GM12892 (cell line): ENCODE measurements at places on chromosomes 1 and 21.

- DNase-seq: no peak
These were observed 4.8 kb downstream of the GNG4 start for GRCh38 chr1:235644693-235645305.

DNA sequence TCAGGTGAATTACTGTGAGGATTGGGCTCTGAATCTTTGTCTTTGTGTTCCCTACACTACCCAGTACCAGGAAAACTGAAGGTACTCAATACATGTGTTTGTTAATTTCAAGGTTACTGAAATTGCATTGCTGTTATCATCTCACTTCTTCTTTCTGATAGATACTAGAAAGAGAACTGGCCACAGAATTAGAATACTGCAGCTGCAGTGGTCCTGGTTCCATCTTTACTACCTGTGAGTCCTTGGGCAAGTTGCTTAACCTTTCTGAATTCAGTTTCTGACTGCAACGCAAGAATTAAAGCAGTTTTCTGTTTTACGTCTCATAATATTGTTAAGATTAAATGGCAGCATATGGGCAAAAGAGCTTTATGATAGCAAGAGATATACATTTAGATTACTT lies 263.5 kb downstream of the LMO4 start:
- no peak for DNase-seq

DNA sequence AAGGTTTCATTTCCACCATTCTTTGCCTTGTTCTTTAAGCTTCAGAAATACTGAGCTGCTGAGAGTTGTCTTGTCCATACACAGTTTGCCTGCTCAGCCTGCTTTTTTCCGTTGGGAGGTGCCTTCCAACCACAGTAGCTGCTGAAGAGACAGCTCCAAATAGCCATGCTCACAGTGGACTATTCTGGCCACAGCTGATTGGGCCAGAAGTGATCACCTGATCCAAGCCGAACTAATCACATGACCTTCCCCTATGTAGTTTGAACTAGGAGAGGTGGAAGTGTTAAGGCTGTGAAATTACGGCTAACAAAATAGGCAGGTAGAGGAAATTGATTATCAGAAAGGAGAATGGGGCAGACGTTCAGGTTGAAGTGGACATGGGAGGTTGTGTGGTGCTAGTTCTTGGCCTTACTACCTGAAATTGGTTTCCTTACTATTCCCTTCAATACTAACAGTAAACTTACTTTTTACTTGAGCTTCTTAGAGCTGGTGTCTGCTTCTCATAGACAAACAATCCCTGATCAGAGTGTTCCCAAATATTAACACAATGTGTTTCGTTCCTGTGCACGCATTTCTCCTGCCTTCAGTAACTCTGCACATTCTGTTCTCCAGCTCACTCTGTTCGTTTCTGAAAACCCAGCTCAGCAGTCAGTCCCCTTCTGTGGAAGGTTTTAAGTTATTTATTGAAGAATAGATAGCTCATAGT lies 136.1 kb downstream of the RWDD3 start:
- DNase-seq: no peak

- DNase-seq: no peak
These were observed 5.6 kb downstream of the SH3BP5L start for GRCh38 chr1:248820041-248820585.

DNA sequence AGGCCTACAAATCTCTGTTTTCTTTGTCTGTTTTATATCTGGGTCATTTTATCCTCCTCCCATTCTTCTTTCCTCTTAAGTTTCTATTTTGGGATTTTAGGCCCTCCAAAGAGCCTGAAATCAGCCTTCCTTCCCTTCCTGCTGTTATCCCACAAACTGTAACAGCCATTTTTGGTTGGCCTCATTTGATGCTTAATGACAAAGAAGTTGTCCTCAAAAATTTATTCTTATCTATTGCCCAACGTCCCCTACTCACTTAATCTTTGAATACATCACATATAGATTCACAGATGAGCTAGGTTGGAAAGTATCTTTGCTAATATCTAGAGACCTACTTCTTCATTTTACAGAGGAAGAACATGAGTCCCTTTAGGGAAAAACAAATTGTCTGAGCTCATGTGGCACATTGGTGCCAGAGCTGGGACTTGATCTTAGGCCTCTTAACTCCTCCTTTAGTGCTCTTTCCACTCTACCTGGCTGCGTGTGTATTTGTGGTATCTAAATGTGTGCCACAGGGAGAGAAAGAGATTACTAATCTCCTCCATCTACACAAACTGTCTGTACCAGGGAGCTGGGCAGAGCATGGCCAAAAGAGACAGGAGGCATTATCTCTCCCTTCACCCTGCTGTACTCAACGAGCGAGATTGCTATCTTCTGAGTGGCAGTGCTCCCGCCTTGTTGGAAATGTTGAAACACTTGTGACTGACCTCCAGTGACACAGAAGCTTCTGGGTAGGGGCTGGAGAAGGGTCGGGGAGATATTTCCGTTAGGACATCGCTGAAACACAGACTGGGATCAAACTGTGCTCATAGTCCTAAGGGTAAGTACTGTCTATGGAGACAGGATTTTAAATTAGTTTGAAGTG lies 30.1 kb downstream of the RHEX start:
- DNase-seq: no peak

DNA sequence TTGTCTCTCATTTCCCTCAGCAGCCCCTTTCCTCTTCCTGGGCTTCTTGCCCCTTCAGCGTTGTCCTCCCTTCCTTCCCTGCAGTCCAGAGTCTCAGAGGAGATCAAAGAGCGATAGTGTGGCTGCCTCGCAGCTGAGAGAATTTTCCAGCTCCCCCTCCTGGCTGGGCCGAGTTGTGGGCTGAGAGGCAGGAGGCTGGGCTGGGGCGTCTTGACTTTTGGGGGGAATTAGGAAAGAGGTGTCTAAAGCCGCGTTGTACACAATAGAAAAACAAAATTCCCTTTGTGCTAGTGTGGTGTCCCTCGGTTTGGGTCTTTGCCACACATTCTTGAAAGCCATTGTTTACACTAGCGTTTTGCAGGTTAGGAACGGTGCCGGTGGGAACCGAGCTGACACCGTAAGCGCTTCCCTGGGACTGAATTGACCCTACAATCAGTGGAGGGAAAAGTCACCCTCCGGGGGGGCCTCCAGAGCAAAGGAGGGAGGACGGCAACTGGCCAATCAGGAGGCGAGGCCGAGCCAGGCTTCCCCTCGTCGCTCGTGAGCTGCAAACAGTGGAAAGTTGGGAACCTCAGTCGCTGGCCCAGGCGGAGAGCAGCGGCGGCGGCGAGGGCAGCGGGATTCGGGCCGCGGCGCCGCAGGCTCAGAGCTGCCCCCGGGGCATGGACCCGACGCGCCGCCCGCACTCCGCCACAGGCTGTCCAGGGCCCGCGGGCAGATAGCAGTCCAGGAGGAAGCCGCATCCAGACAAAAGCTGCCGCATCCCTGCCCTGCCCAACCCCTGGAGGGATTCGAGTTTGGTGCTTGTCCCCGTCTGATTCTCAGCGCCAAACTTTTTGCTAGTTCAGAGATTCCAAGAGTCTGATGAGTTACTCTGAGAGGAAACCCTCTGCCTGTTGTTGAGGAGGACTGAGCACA lies at the start of gene HMCN1:
TSS of gene HMCN1 (plus strand) at position 574 of the 918 bp plus-strand sequence. CDS start 389 bp downstream, outside the sequence.
- no peak for DNase-seq

GRCh38 chr1:231039161-231040018 lies 664 bp downstream of the FAM89A start:
- peak; percentile 44 for DNase-seq

DNA sequence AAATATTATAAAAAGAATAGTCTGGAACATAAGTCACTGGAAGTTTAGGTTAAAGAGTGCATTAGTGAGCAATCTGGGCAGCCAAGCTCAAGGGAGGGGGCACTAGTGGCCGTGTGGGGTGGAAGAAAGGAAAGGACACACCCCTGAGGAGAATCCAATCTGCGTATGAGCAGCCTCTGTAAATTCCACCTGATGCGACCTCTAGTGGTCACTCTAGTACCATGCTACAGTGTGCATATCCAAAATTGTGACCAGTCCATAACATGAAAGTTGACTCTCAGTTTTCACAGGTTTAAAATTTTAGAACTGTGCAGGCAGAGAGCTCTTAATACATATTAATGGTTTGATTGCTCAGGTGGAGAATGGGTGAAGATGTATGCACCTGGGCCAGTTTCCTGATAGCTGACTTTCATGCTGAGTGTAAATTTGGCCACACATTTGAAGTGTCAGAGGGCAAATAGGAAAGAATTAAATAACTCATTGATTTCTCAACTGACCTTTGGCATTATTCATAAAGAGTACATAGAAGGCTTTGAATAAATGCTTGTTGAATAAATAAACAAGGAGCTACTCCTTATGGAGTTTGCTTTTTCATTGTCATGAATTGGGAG lies 105.9 kb upstream of the C21orf91 start:
- DNase-seq: no peak

GRCh38 chr1:222592171-222592570 lies 2.4 kb upstream of the TAF1A start:
- DNase-seq: no peak

DNA sequence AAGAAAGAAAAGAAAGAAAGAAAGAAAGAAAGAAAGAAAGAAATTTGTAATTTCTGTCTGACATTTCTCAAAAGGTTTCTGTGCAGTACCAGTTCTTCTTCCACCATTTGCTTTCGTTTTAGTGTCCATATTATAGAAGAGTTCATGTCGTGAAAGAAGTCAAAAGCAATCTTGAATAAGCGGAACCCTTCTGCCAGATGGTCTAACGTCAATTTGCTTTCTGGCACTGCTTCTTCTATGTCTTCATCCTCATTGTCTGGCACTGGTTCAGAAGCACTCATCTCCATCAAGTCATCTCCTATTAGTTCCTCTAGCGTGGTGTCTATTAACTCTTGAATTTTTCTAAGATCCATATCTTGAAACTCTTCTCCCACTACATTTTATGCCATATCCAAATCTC lies 170.0 kb upstream of the KCTD3 start:
- DNase-seq: no peak

DNA sequence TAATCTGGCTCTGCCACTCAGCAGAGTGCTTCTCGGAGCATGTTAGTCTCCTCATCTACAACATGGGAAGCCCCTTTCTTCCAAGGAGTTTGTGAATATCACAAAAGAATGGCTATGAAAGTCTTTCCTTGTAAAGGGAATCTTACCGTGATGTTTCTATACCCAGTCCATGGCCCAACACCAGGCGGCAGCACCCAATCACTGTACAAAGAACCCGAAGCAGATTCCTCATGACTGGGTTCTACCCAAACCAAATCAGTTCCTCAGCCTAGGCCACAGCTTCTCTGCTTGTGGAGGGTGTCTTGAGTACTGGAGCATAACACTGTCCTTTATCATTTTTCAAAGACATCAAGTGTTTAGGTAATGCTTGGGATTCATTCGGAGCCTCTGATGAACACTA lies 16.6 kb upstream of the SLFNL1 start:
- DNase-seq: no peak

DNA sequence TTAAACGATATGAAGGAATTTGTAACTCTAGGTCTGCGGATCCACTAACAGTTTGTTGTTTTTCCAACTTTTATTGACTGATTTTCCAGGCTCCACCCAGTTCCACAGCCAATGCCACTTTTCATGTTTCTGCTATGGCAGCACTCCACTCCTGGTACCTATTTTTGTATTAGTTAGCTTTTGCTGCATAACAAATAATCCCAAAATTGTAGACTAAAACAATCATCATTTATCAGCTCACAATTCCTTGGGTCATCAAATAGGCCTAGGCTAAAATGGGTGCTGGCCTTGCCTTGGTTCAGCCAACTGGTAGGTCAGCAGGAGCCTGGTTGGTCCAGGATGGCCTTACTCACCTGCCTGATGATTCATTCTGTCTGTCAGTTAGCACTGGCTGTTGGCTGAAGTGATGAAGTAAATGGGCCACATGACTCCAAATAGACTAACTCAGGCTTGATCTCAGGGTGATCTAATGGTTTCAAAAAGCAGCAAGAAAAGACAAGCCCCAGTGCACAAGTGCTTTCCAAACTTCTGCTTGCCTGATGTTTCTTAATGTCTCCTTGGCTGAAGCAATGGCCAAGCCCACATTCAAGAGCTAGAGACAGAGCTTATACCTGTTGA lies 3.2 kb upstream of the C8B start:
- no peak for DNase-seq

DNA sequence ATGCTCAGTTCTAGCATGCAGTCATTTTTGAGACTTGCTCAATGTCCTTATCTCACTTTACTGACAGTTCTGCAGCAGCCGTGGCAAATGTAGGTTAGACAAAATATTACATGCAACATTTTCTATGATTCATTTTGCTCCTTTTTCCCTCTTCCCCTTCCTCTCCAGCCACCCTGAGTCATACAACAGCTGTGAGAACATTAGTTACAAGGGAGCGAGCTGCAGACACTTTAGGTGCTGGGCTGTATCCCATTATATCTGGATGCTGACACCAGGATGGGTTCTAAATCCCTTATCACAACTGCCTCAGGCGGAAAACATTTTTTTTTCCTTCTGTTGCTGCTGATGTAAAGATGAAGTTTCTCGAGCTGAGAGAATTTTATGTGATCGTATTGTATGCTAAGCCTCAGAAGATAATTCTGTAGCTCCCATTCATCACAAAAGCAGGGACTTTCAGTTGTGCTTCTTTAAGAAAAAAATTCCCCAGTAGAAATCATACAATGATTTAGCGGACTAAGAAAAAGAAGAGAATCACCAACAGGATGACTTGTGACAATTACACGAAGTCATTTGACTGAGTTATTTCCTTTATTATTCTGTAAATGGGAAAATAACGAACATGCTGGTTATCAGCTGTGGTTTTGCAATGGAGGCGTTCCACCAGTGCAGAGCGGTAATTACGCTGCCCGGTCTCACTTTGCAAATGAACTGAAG lies 345.0 kb downstream of the DISC1 start:
- DNase-seq: no peak

DNA sequence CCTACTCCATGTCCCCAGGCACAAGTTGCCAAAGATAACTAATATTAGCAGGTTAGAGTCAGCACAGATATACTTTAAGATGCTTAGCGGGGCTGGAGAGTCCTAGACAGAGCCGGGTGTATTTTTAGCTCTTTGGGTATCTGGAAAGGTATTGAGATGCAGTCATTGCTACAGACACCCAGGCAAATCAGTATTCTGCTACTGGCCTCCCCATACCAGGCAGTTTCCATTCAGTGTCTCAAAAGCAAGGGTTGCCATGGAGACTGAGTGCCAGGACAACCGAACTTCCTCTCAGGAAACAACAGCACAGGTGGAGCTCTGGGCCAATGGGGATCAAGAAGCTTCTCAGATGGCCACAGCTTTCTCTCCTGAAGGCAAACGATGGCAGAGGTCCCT lies 45.3 kb downstream of the KCNC4 start:
- no peak for DNase-seq

GRCh38 chr1:33443080-33443704 lies 12.3 kb upstream of the PHC2 start:
- no peak for DNase-seq

DNA sequence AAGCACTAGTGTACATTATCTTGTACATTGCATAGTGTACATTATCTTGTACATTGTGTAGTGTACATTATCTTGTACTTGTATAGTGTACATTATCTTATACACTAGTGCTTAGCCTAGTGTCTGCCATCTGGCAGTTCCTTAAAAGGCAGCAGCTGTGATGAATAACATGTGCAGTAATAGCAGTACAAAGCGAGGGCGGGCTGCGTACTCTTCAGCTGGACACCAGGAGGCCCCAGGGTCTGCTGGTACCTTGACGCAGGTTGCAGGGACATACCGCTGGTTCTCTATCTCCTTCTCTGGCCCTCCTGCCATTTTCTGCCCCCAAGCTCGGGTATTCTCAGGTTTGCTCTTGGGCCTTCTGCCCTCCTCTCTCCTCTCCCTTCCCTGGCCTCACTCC lies 149.6 kb downstream of the SEC16B start:
- no peak for DNase-seq
